ENCODE measurements at places on chromosomes 7 and 10. TPM values are rescaled to one million over a fixed set of nuclear protein-coding genes. Genes with fewer than 3 reads are reported as not detected.

DNA sequence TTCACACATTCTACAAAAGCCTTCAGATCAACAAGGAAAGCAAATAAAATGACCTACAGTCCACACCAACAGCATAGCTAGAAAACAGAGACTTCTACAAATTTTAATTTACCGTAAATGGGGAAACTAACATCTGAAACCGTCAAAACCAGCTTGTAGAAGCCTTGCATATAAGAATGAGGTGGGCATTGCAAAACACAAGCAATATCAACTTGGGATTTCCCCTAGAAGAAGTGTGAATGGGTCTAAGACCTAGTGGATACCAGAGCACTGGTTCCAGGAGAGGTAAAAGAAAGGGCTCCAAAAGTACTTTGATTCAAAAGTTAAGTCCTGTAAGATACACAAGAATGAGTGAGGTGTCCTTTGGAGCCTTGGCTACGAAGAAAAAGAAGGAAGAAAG, 18.7 kb downstream of the RTKN2 start:
- no peak for DNase-seq

The CCNY gene
- 59.4 TPM for total RNA-seq

DNA sequence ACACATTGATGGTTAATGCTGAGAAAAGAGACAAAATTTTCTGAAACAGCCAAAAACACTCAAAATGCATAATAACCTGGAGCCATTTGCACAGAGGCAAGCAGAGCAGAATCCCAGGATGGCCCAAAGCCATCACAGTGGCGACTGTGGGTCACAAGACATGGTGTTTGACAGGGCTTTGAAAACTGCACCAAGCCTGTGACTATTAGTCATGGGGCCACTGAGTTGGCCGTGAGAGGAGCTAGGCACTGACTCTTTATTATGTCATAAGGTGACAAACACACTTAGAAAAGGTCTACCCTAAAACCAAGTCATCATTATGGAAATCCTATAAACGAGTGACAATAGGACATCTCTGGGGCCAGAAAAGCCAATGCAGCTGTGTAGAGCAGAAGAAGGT, 23.9 kb downstream of the DRGX start:
- DNase-seq = no peak

GRCh38 chr7:140638173-140638791, 2.3 kb downstream of the DENND2A start:
- DNase-seq = no peak

GRCh38 chr10:51014680-51015389, 59.5 kb upstream of the PRKG1 start:
- no peak for DNase-seq

- no peak for DNase-seq
Observed at GRCh38 chr7:87816389-87816788, 59.8 kb downstream of the SLC25A40 start.

DNA sequence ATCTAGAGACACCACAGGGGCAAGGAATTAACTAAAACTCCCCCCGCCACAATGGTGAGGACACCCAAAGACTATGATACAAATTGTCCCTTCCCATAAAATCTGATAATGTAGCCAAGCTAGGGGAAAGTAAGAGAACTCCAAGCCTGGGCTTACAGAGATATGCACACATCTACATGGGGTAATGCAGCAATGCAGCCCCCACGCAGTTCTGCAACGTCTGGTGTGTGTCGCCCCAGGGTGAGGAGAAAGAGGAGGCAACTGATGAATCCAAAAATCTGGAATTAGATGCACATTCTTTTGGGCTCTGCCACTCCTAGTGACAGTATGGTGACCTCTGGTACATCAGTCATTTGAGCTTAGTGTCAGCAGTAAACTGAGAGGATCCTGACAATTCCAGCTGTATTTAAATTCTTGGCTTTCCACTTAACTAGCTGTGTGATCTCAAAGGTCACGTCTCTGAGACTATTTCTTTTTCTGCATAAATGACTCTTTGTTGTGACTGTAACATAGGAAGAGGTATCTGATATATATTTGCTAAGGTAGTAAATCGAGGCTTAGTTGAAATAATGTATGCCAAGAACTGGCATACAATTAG, 51.5 kb downstream of the PIP4K2A start:
- DNase-seq = no peak

GRCh38 chr10:18486438-18486837, 164.9 kb downstream of the NSUN6 start:
- DNase-seq = no peak

The PAX4 gene
- 23.6 TPM for total RNA-seq

DNA sequence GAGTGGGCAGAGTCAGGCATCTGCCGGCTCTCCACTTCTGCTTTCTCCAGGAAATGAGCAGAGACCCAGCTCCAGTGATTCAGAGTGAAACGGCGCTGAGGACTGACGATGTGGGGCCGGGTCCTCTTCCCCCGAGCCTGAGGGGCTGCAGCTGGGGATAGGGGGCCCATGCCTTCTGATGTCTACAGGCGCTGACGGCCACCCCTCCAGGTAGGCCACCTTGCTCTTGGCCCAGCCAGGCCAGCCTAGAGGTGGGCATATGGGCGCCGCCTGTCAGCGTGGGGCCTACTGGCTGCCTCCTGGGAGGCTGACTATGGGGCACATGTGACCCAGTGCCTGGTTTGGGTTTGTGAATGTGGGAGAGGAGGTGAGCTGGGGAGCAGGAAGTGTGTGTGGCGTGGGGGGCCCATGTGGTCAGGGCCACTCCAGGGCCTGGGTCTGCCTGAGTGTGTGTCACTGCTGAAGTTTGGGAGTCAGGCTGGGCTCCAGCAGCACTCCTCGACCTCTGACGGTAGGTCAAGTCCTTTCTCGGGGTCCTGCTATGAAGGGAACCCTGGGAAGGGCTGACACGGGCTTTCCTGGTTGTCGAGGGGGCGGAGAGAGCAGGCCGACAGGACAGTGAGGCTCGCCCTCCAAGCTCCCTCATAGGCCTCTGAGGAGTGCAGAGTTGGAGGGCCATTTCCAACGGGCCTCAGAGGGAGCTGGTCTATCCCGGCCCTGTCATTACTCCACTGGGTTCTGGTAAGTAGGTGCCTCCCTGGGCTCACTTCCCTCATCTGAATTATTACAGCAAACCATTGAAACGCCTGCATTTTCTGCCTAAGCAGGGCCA, at the start of gene WDFY4:
Gene WDFY4, plus strand, starts transcription at position 82 of the 832 bp plus-strand sequence. CDS start 24,860 bp downstream, outside the sequence.
- no peak for DNase-seq

DNA sequence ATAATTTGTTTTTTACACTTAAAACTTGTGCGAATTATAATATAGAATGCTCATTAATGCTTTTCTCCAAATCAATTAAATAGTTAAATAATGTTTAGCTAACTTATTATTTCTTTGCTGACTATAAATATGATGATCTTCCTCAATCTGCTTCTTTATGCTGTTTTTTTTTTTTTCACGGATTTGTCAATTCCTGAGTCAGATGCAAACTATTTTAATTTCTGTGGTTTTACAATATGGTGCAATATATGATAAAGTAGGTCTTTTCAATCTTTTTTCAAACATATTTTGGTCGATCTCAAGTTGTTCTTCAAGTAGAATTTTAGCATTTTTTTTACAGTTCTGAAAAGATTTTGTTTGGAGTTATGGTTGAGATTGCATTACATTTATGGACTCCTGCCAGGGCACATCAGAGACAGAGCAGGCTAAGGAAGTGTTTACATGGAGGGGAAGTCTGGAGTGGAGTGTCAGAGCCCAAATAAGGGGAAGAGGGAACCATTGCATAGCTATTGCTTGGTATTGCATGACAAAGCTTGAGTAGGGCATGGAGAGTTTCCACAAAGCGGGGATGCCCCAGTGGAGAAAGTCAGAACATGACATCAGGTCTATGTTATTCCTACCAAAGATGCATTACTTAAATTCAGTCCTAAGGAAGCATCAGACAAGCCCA, 204.4 kb downstream of the OTUD1 start:
- no peak for DNase-seq

- DNase-seq = no peak
Observed at GRCh38 chr10:102773986-102774385, 30.2 kb downstream of the WBP1L start.

GRCh38 chr10:74117738-74118137, 32.9 kb downstream of the AP3M1 start:
- DNase-seq = no peak

The NPC1L1 gene
- 21.2 TPM for total RNA-seq

GRCh38 chr10:116272440-116273283, at the start of gene GFRA1:
Gene GFRA1, minus strand, starts transcription at chr10:116273206. Its CDS starts 1,177 bp downstream, at chr10:116272029.
- peak; percentile 40 for DNase-seq

GRCh38 chr10:44650691-44651661, 260.2 kb upstream of the TMEM72 start:
- DNase-seq = no peak

The PRPF18 gene
- total RNA-seq = 17.1 TPM

Data from progenitor cell of endocrine pancreas (in vitro differentiated cells).